ENCODE measurements at places on chromosomes 12 and 14. TPM values are rescaled to one million over a fixed set of nuclear protein-coding genes. Genes with fewer than 3 reads are reported as not detected.

- no peak for DNase-seq
Measured at GRCh38 chr14:105060751-105061427, 4.3 kb downstream of the GPR132 start.

Gene AMN
- total RNA-seq, result 2.1 TPM

- DNase-seq, result no peak
Measured at GRCh38 chr14:66284346-66284745, 201.8 kb upstream of the CCDC196 start.

Gene GRIN2B
- total RNA-seq, result under 0.01 TPM

DNA sequence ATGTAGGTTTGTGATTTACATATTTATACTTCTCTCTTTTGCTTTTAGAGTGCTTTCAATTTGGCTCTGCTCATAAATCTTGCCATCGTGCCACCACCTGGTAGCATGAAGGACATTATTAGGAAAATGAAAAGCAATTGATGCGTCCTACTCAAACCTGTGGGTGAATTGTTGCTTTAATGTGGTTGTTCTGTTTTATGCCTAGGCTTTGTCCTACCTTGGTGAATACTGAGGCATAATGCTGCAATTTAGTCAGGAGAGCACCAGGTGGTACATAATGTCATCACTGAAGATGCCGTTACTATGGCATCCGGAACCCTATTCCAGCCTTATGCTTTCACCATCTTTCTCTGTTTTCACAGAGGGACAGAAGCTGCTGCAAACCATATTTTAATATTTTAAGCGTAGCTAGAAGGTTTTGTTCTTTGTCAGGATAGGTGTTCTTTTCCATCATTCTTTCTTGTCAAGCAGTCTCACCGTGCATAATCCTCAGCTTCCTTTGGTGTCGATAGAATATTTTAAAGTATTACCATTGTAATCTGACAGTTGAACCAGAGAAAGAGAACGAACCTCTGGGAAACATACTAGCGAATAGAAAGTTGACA, 68.5 kb upstream of the PKP2 start:
- DNase-seq, result no peak

DNA sequence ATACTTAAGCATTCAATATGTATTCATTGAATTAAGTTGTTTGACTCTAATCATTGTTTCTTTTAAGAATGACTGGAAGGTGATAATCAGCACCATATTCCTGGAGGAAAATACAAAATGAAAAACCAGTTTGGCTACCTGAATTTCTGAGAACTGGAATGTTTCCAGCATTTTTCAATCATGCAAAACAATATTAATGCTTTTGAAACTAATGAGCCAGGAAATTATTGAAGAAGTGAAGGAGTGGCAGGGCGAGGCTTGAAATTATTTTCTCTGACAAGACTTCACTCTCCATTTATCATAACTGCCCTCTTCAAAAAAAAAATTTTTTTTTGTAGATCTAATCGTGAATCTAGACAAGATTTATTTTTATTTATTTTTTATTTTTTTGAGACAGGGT, 19.0 kb downstream of the TMEM19 start:
- DNase-seq, result no peak

- no peak for DNase-seq
Measured at GRCh38 chr14:94334872-94335271, 11.7 kb upstream of the SERPINA6 start.

Gene SDSL
- total RNA-seq, result 25.9 TPM

Gene PNP
- 41.8 TPM for total RNA-seq

Gene LRP1-AS
- total RNA-seq, result not detected

- DNase-seq, result no peak
Measured at GRCh38 chr14:102218688-102219087, 79.0 kb downstream of the WDR20 start.

Gene INHBC
- total RNA-seq, result 2.8 TPM

GRCh38 chr12:78531831-78532458, 332.6 kb upstream of the SYT1 start:
- no peak for DNase-seq

Gene PTGER2
- total RNA-seq, result 0.75 TPM

GRCh38 chr12:24111086-24111485, 161.6 kb upstream of the SOX5 start:
- no peak for DNase-seq

Gene GRIP1
- total RNA-seq, result 1.5 TPM

DNA sequence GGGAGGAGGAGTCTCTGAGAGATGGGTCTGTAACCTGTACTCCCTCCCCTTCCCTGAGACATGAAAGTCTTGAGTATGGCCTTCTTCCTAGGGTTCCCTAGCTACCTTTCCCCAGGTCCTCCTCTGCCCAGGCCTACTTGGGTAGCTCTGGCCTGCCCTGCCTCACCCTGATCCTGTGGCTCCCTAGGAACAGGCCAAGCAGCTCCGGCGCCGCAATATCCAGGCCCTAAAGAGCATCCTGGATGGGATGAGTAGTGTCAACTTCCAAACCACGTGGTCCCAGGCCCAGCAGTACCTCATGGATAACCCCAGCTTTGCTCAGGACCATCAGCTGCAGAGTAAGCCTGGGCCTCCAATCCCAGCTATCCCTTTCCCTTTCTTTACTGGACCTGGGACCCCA, 12.3 kb downstream of the PRPF40B start:
- no peak for DNase-seq

GRCh38 chr14:105422695-105423487, 3.3 kb downstream of the MTA1 start:
- no peak for DNase-seq

DNA sequence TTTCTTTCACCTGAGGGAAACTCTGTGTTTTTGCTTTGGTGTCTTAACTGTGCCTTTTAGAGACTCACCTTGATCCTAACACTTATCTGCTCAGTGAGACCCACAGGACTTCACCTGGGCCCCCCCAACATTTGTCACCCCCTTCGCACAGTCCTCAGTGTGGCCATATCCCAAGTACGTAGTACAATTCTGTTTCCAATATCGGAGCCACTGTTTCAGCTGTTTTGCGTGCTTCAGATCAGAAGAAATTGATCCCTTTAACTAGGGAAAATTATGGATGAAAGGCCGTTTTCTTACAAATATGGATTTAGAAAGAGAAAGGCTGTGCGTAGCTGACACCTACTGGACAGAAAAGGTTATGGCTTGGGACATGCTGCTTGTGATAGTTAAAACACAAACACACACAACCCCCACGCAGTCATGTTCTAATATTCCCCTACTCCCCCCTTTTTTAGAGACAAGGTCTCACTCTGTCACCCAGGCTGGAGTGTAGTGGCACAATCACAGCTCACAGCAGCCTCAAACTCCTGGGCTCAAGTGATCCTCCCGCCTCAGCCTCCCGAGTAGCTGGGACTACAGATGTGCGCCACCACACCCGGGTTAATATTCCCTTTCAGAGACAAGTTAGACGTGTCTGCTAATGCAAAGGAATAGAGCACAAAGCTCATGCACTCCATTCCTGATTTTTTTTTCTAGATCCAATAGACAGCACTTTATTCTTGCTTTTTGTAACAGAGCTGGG, 3.6 kb upstream of the SLC7A8 start:
- DNase-seq, result no peak

Gene SLC8A3
- total RNA-seq, result 0.56 TPM

Gene NOVA1
- 0.42 TPM for total RNA-seq

DNA sequence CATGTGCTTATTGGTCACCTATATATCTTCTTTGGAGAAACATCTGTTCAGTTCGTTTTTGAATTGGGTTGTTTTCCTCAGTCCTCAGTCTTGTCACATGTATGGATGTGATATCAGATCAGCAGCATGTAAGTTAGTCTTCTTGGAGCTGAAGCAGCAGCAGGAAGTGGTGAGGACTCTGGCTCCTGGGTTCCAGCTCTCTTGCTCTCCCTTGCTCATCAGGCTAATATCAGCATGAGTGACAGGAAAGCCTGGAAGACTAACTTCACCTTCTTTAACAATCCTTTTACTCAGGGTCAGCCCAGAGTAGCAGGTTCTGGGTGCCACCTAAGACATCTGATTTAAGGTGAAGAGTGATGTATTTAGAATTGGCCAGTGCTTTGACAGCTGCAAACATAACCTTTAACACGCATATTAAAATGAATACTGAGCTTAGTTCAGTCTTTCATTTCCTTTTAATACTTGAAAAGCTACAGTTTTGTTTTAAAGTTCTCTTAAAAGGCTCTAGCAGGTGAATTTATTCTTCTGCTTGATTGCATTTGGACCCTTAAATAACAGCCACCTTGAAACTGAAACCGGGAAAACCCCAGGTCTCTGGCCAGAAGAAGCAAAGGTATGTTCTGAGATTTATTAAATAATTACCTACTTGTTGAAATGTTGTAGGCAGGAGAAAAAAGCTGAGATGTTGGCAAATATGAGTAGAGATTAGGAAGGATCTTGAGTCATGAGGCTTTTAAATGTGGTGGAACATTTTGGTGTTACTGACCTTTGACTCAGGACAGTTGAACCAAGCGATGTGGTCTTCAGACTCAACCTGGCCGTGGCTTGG, 54.3 kb downstream of the DRAM1 start:
- no peak for DNase-seq

- DNase-seq, result no peak
Measured at GRCh38 chr12:113064395-113065125, 8.0 kb downstream of the DTX1 start.

DNA sequence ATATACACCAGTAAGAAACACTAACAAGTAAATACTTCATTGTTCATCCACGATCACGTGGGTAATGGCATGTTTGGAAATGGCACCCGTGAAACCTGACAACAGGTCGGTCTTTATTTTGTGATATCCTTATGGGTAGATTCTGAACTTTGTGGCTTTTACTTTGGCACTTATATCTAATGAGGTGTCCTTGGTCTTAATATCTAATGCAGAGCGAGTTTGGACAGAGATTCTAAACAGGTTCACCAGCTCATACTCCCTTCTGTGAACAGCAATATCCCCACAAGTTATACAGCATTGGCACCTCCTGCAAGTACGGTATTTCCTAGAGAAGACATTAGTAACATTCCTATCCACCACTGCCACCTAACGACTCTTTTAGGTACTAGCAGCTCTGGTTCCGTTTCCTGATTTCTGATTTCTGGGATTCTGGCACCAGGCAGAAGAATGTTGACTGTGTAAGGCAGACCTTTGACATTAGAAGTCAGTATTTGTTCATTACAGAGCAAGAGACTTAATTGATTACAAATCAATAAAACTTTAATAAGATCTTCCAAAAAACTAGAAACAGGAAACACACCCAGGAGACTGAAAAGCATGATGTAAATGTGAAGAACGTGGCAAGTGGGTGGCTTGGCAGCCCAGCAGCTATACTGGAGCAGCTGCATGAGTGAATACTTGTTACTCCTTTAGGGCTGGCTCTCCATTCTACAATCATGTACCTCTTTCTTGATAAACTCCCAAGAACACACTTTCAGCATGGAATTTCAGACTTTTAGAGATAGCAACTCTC, 2.5 kb downstream of the ANG start:
- no peak for DNase-seq

- no peak for DNase-seq
Measured at GRCh38 chr12:20731274-20731673, 36.1 kb downstream of the SLCO1C1 start.

- no peak for DNase-seq
Measured at GRCh38 chr12:89225401-89225800, 126.9 kb downstream of the DUSP6 start.

Gene ASIC1
- total RNA-seq, result 0.08 TPM

- no peak for DNase-seq
Measured at GRCh38 chr12:9114946-9115345, 773 bp downstream of the A2M start.

- no peak for DNase-seq
Measured at GRCh38 chr14:98189511-98189910, 1082.5 kb downstream of the BCL11B start.
